ENCODE measurements at places on chromosomes 1 and 21. TPM values are rescaled to one million over a fixed set of nuclear protein-coding genes. Genes with fewer than 3 reads are reported as not detected.

- DNase-seq: peak; percentile 76
These were observed 50.2 kb upstream of the WASF2 start for GRCh38 chr1:27539901-27540861.

DNA sequence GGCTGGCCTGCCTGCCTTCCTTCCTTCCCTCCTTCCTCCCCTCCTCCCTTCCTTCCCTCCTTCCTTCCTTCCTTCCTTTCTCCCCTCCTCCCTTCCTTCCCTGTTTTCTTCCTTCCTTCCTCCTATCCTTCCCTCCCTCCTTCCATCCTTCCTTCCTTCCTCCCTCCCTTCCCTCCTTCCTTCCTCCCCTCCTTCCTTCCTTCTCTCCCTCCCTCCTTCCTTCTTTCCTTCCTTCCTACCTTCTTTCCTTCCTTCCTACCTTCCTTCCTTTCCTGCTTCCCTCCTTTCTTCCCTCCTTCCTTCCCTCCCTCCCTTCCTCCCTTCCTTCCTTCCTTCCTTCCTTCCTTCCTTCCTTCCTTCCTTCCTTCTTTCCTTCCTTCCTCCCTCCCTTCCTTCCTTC, 70.1 kb upstream of the PTGFR start:
- DNase-seq: no peak

DNA sequence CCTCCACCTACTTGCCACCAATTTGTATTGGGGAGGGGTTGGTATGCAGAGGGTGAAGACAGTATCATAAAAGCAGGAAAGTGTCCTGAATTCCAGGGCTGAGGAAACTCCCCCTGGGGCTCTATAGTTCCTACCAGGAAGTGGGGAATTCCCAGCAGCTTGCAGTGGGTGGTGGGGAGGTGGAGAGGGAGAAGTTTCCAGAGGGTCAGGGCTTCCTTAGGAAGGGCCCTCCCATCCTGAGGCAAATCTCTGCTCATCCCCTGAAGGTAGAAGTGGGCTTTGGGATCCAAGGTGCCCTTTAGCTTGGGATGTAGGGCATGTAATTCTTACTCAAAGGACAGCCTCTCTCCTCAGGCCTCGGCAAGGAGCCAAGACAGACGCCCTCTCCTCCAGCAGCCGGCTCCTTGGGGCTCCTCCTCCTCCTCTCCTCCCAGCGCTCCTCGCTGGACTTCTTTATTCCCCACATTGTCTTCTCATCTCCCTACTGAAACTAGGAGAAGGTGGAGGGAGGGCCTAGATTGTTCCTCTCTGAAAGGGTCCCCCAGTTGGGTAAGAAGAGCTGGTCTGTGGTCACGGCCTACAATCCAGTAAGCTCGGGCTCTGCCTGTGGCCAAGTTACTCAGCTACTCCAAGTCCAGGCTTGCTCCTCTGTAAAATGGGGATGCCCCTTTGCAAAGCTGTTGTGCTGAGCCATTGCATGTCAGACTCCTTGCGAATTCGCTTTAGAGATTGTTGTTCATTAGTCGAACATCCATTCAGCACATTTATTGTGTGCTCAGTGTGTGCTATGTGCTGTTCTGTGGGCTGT, 17.9 kb upstream of the CSF1 start:
- DNase-seq: no peak

DNA sequence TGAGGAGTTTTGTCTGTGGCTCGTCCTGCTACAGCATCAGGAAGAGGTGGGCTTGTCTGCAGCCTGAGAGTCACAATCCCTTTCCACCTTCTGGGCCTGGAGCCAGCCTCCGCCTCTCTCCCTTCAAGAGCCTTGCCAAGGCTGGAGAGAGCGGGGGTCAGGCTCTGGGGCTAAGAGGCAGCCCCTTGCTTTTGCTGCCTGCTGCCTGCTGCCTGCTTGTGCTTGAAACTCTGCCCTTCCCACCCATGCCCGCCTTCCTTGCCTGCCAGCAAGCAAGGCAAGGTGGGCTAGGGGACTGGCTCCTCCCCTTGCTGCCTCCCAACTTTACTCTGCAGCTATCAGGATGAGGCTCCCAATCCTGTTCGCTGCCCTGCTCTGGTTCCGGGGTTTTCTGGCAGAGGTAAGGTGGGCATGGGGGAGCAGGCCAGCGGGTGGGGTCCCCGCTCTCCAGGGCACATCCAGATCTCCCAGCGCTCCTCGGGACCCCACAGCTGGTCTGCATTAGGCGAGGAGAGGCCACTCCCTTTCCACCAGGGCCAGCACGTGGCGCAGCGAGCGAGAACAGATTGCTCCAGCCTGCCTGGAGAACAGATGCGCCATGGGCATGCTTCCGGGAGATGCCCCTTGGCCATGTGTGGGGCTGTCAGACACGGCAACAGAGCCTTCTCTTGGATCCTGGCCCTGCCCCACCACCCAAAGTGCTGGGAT, 7.5 kb upstream of the PTPN7 start:
- DNase-seq: no peak

DNA sequence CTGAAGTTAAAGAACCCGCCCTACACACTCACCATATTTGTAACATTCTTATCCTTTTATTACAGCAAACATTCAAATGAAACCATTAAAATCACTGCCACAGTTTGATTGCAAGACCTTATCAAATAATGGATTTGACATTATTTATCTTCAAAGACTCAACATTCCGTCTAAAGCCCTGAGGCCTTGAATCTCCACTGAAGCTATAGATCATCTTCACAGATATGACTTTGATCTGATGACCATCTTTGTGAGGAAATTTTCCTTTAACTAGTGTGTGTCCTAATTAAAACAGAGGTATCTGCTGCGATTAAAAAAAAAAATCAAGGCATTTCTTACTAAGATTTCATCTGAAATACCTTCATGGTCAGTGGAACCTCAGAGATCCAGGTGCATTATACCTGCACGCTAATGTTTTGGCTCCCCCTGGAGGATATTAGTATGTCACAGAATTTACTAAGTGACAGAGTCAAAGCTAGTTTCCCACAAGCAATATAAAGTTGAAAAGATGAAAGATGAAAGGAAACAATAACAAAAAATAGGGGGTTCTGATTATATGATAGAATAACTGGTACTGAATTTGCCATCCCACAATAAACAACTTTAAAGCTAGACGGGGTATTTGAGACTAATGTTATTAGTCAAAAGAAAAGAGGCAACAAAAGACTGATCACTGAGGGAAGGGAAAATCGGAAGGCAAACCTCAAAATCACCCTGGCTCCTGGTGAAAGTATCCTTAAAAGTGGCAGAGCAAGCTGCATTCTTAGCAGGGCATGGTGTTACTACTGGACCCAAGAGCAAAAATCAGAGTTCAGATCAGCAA, 923.4 kb downstream of the NCAM2 start:
- no peak for DNase-seq

DNA sequence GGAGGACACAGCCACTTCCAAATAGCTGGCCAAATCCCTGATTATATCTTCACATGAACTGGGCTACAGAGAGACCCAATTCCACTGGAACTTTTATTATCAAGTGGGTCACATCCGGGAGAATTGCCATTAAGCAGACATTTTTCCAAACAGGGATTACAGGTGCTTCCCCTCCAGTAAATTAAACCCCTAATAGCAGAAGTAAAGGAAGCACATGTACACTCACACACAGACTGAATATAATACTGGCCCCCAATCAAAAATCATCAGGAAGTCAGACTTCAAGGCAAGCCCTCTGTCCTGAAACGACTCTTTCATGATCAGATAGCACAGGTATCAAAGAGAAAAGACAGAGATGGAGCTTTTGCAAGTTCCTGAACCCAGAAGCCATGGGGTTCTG, 118.6 kb upstream of the PPP2R5A start:
- no peak for DNase-seq

DNA sequence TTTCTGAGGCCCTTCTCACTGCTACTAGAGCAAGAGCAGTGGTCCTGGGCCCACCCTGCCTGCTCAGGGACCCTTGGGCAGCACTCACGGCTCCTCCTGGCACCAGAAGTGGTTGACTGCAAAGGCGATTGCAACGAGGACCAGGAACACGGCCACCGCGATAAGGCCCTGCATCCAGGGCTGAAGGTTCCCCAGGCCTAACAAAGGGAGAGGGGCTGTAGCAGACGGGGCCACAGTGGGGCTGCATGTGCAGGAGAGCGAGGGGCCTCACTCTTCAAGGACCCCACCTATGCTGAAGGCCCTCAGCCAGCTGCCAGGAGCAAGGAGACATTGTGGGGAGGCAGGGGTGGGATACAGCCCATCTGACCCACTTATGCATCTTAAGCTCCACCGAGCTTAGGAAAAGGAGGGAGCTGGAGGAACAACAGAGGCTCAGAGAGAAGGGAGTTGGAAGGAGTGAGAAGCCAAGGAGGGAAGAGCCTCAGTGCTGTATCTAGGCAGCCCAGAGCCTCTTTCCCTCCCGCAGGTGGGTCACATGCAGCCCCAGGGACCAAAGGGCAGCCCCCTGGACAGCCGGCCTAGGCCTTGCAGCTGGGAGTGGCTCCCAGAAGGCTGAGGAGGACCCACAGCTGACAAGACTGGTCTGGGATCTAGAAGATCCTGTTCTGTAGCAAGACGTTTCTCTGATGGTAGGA, 2.5 kb downstream of the PDZK1IP1 start:
- no peak for DNase-seq

- DNase-seq: no peak
These were observed 444.7 kb upstream of the VAMP3 start for GRCh38 chr1:7326366-7326765.

- DNase-seq: no peak
These were observed 3.8 kb downstream of the ZNF644 start for GRCh38 chr1:91018006-91018405.

DNA sequence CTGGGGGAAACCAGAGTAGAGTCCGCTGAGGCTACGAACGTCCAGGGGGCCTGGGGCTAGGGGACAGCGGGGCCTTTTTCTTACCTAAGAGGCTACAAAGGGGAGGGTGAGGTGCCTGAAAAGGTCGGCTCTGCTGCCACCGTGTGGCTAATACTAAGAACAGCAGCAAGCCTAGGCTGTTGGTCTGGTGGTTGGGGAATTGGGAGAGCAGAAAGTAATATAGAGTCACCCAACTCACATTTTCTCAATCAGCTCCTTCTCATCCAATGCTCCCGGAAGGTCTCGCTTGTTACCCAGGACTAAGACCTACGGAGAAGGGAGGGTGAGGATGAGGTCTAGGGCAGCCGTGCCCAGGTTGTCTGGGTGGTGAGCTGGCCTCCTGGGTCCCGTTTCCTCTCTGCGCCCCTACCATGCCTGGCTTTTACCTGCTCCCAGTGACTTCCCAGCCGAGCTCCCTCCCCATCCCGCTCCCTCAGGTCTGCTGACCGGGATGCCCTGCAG, 9.3 kb downstream of the ARL8A start:
- DNase-seq: peak; percentile 81

GRCh38 chr1:153577624-153578051, 12.0 kb upstream of the S100A2 start:
- no peak for DNase-seq

- DNase-seq: no peak
These were observed 17.3 kb upstream of the SERPINC1 start for GRCh38 chr1:173934440-173934839.

SYT14 gene
- 0.71 TPM for total RNA-seq

TSSK3 gene
- 2.2 TPM for total RNA-seq

AMY1A gene
- total RNA-seq: not detected

CFAP410 gene
- 27.0 TPM for total RNA-seq

CCT8 gene
- total RNA-seq: 67.3 TPM

CSMD2 gene
- total RNA-seq: 0.16 TPM

RNU1-2 gene
- total RNA-seq: under 0.01 TPM

BLACAT1 gene
- not detected for total RNA-seq

ATP6V1G3 gene
- not detected for total RNA-seq

F5 gene
- 0.54 TPM for total RNA-seq

Data from sigmoid colon (tissue), 7 donors.